ENCODE measurements at places on chromosomes 5 and 9.
A peak's percentile ranks its signal among the peaks of the same experiment; 100 is the strongest.

- no peak for DNase-seq
These were observed 156.1 kb downstream of the SNX18 start for GRCh38 chr5:54673523-54674225.

DNA sequence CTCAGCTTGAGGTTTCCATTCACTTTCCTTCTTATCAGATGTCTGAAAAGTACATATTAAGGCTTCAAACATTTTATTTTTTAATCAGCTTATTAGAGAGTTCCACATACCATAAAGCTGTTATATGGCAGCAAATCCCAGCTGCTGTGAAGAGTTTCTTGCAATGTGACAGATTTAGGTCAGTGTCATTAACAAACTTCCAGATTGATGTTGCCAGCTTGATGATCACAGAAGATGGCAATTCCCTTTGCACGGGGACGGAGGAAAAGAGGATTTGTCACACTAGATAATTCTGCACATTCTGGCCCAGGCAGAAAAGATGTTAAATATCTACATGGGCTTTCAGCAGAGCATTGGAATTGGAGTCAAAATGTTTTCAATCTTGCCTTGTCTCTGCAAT, 215.8 kb downstream of the BRINP1 start:
- DNase-seq, result no peak

DNA sequence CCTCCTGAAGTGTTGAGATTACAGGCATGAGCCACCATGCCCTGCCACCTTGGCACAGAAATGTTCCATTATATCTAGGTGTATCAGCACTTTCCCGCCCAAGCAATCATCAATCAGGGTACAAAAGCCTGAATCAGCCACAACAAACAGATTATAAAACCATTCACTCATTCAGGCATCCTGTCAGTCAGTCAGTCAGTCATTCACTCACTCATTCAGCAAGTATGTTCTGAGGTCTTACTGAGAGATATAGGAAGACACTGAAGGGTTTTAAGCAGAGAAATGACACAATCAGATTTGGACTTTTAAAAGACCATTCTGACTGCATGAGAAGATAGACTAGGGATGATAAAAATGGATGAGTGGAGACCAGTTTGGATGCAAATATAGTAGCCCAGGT, 13.1 kb downstream of the PSMD5 start:
- no peak for DNase-seq

DNA sequence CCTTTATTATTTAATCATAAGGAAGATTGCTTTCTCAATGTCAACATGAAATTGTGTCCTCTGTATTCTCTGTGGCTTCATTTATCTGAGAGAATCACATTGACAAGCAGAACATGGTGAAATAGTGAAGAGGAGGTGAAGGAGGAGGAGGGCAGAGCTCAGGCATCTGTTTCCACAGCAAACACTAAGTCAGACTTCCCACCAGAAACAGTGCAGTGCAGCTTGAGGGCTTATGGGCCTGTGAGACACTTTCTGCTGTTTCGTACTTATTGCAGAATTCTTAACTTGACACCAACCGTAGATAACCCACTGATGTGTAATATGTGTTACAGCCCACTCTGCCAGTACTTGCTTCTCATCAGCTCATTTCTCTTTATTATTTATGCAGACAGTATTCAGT, 386.3 kb downstream of the DIRAS2 start:
- DNase-seq, result no peak

GRCh38 chr5:69048230-69048629, 45.6 kb upstream of the SLC30A5 start:
- no peak for DNase-seq

DNA sequence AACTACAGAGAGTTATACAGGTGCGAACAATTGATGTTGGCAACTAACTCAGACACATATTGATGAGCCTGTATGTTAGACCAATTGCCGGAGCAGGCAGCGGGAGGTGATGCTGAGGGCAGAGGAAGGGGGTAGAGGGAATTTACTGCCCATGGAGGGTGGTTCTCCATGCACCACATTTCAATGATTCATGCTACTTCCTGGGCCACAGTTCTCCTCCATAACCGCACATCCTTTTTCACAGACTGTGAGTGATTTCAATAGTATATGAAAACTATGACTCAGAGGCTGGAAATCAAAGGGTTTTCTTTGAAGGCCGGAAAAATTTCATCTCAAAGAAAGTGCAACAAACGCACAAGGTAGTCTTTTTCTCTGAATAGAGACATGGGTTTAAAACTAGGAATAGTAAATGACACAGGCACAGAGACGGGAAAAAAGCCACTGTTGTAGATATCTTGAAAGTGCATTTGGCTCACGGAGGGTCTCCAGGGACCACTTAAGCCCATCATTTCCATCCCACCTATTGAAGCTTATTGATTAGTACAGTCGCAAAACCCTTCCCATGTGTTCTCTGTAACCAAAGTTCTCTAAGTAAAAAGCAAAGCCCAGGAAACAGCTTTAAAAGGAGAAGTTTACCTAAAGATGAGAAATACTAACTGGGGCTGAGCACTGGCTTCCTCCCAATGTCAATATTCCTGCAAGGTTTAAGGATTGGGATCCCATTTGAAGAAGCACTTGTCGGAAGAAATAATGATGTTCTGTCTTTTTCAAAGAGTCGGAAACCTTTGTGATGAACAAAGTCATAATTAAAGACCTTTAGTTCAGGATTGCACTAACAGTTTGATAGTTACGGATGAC, 28.0 kb upstream of the ADAM19 start:
- DNase-seq, result no peak

- peak; percentile 95 for DNase-seq
These were observed 938 bp downstream of the NINJ1 start for GRCh38 chr9:93132946-93133680.

DNA sequence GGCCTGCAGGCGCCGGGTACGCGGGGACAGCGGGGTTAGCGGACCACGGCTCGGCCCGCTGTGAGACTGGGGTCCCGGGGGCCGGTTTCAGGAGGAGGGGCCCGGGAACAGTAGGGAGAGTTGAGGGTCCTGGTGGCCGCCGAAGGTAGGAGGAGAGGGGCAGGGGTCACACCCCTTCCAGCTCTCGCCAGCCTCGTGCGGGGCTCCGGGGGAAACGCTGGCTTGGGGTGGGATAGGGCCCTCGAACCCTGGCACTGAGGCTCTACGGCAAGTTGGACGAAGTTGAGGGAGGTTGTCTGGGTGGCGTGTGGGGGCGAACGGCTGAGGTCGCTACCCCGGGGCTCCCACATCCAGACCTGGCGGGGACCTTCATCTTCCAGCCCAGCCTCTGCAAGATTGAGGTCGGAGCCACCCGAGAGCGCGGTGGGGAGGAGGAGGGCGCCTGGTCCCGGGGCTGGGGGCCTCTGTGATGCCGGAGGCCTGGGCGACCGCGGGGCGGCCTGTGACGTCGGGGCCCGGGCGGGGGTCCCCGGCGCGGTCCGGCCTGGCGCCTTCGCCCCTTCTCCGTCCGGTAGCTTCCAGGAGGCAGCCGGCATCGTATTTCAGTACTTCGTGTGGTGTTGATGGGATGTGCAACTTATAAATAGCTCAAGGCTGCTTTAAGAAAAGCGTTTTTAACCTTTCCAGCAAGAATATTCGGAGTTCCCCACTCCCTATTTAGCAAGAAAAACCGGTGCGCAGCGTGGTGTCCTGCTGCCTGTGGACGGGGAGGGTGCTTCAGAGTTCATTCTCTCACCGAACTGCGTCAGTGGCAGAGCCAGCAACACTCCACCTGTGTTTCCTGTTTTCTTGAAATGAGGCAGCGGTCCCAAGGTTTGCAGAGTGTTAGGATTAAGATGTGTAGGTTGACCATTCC, 902 bp downstream of the HABP4 start:
- DNase-seq, result no peak
